Fibroblast of skin of left quadriceps (primary cell): ENCODE measurements at places on chromosomes 4 and X.

- no peak for DNase-seq
These were observed 173.6 kb downstream of the AFAP1 start for GRCh38 chr4:7766086-7766485.

DNA sequence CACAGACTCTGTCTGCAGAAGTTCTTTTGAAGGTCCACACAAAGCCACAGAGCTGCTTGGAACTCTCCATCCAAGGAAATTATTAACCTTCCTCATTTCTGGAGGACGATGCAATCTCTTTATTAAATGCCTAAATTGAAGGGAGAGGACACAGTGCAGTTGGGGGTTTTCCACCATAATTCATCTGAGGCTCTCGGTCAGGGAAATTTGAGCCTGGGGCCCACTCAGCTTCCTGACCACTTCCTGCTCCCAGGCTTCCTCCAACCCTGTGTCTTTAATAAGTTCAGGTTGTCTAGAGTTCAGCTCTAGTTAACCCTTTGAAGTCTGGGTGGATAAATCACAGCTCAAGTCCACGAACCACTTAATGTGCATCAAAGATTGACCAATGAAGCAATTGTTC lies 58.5 kb downstream of the PRPS1 start:
- no peak for DNase-seq

DNA sequence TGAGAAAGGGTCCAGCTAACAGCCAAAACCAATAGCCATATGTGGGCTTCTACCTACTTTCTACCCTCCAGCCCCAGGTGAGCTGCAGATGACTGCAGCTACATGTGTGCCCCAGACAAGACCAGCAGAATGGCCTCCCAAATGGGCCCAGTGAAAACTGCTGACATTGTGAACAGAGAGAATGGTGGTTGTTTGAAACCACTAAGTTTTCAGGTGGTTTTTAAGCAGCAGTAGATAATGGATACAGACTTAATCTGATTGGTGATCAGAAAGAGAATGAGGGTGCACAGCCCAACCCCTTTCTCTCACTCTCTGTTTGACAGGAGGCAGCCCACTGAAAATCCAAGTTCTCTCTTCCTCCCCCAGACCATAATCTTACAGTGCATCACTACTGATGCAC lies 42.5 kb upstream of the BBS12 start:
- no peak for DNase-seq

DNA sequence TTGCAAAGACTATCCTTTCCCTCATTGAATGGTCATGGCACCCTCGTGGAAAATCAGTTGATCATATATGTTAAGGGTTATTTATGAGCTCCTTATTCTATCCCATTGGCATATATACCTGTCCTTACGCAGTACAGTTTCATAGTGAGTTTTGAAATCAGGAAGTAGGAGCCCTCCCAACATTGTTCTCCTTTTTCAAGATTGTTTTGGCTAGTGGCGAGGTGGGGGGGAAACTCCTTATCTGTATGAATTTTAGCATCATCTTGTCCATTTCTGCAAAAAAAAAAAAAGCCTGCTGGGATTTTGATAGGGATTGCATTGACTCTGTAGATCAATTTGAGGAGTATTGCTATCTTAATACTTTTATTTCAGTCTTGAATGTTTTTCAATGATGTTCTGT lies 2.5 kb upstream of the USP9X start:
- DNase-seq, result no peak

GRCh38 chr4:2274320-2275043 lies 12.6 kb upstream of the MXD4 start:
- DNase-seq, result no peak

DNA sequence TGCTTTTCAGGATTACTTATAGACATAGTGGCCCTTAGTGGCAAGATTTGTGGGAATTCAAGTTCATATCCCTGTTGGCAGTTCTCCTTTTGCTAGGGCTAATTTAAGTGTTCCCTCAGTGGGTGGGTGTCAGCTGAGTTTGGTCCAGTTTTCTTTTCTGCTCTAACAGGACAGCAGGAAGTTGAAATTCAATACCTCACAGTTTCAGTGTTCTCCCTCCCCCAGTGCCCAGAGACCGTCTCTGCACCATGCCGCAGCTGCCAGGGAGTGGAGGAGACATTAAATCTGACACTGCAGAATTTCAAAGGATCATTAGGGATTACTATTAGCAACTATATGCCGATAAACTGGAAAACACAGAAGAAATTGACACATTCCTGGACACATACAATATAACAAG lies 50.7 kb downstream of the UBE2NL start:
- DNase-seq, result no peak

GRCh38 chr4:183435803-183436202 lies 8.6 kb upstream of the CDKN2AIP start:
- DNase-seq, result no peak

DNA sequence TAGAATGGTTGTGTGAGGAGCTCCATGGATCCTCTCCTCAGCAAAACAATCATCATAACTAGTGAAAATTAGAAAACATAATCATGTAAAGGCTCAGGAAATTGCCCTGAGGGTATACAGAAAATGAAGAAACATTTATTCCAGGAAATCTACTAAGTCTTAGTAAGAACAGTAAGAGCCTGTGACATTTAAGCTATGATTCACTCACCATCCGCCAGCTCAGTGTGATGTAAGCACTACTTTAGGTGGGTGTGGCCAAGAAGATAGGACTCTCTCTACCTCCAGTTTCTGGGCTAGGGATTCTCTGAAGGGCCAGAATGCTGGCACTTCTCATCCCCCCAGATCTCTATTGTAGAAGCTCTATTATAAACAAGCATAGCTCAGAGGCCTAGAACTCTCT lies 147.5 kb downstream of the DLG3 start:
- DNase-seq, result no peak

DNA sequence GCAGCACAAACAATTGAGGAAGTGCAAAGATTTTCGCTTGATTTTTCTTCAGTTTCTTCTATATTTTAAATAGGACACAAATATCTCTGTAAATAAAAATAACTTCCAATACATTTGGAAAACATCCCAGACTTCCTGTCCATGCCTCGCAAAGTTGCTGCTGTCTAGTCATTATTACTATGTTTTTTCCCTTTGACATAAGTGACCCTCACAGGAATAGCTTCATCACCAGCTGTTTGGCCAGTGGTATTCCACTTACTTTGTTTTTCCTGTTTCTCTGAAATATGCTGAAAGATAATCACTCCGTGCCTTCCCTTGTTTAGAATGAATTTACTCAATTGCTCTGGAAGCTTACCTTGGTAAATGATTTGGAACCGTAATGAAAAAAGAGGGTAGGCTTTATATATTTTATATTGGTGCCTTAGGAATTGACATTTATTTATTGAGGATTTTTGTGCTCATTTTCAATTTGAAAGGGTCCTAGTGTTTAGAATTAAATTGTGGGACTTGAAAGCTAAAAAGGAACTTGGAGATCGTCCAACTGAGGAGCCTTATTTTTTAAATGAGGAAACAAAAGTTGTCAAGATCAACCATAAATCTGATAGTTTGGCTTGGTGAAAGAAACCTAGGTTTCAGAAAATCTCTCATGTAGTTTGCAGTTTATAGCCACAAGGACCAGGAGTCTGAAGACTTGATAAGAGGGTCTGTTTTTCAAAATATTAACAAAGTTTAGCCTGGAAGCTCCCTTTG lies 65.6 kb downstream of the CDKL5 start:
- no peak for DNase-seq

DNA sequence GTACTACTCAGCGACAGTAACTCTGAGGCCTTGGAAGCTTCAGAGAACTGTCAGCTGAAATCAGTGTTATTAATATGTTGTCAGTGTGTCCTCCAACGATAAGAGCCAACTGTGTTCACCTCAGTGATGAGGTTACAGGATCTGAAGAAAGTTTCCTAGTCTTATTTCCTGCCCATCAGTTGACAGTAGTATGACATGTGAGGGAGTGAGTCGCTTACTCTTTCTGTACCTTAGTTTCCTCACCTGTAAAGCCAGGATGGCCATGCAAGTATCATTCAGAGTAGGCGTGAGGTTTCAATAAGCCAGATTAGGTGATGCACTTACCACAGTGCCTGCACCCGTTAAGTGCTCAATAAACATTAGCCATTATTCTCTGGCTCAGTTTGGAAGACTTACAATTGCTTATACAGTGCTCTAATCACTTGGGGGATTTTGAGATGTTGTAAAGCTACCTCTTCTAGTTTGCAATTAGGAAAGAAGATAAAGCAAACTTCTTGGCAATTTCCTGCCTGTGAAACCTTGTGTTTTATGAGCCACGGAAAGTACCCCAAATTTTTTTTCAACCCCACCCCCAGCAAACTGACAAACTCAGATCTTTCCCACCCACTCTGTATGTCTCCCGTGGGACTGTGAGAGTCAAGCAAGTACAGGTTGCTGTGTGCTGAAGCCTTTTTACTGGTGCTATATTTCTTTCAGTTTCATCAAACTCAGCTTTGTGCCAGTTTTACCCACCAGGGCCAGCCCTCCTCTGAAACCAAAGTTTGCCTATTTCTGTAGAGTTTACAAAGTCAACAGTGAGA lies 62.2 kb downstream of the ANXA3 start:
- DNase-seq, result no peak

- no peak for DNase-seq
These were observed 102.1 kb upstream of the SCML1 start for GRCh38 chrX:17635231-17635630.

GRCh38 chr4:62131049-62131448 lies 930.9 kb downstream of the ADGRL3 start:
- DNase-seq, result no peak

DNA sequence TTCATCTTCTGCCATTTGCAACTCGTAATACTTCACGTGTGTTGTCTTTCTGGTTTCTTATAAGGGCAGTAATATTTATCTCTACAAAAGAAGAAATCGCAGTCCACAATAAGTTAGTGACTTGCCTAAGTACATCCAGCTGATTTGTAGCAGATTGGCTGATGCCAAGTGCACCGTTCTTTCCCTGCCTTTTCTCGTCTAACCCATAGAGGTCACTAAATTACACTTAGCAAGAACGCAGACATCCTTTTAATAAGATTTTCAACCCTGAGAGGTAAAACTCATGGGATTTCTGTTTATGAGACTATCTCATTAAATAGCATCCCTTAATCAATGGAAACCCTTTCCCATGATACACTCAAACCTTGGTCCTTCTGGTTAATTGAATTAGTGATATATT lies 408.6 kb upstream of the ACTRT1 start:
- DNase-seq, result no peak

DNA sequence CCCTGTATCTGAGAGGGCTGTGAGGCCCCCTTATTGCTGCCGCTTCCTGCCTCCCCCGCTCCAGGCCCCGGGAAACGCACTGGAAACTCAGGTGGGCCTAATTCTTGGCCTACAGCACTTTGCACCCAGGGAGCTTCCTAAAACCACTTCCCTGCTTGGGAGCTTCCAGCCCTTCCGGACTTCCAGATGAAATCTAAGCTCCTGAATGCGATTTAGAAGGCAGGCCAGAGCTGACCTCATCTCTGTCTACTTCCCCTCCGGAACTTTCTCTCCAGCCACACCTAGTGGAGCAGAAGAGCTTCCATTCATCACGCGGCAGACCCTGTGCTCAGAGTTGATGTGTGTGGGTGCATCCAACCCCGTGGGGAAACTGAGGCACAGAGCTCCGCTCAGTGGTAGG lies 84.2 kb downstream of the SORCS2 start:
- DNase-seq, result no peak

DNA sequence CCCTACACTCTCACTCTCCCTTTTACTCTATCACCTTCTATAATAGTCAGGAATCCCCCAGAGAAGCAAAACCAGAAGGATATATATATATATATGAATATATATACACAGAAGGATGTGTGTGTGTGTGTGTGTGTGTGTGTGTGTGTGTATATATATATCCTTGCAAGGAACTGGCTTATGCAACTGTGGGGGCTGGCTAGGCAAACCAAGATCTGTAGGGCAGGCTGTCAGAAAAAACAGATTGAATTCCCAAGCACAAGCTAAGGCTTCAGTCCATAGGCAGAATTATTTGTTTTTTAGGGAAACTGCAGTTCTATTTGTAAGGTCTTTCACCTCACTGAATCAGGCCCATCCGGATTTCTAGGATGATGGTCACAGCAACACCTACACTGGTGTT lies 13.0 kb upstream of the KLHL2 start:
- no peak for DNase-seq

DNA sequence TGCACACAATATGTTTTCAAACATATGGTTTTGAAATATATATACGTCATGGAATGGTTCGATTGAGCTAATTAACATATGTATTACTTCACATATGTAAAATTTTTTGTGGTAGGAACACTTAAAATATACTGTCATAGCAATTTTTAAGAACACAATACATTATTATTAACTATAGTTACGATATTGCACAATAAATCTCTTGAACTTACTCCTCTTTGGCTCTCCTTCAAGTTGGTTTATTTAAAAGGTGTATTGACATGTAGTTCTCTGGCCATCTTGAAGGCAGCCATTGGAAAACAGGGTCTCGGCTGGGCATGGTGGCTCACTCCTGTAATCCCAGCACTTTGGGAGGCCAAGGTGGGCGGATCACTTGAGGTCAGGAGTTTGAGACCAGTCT lies 53.8 kb downstream of the CASP3 start:
- DNase-seq, result no peak

DNA sequence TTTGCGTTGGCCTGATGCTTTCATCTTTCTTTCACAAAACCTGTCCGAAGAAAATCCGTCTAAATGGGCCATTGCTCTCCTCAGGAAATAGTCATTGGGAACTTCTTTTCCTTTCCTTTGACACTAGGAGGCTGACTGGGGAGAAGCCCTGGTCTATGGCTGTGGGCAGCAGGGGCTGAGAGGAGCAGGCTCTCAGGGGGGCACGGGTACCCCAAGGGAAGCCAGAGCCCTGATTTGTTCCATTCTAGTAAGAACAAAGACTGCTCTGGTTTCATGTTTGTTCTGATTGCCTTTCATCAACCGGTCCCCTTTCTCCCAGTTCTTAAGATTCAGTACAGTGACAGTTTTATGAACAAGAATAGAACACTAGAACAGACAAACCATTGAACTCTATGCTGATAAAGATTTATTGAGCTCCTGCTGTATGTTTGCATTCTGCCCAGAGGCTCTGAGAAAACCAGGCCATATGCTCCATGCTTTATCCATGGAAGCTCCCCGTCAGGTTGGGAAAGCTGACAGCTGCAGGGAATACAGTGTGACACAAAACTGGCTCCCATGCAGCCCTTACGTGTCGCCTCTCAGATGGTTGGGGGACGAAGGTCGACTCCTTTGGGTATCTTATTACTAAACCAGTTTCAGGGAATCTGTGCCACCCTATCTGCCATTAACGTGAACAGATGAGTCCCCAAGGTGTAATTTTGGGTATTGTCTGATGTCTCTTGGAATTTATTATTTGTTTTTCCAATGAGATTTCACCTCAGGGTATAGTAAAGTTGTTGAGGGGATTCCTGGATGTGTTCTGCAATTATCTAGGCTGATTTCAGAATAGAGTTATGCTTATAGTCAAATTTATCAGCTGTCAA lies 72.4 kb upstream of the MSANTD1 start:
- no peak for DNase-seq
